ENCODE measurements at places on chromosomes 12 and 14.

GRCh38 chr14:20435582-20436362 lies at the start of gene KLHL33:
TSS of gene KLHL33 (minus strand) at chr14:20436166. CDS start at chr14:20435811, 355 bp downstream.
- no peak for DNase-seq

DNA sequence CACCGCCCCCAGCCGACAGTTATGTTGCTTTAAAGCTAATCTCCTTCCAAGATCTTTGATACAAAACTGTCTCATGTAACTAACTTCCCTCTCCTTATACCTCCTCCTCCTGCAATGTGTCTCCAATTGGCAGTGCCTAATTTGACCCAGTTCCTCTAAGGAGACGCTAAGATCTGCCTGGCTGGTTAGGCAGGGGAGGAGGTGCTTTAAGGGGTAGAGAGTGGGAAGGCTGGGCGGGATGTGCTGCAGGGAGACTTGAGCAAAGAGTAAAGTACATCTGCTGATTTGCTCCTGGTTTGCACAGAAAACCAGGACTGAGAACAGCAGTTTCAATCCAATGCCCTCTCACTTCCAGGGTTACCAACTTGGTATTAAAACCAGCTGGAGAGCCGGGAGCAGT lies 7.4 kb upstream of the IKZF4 start:
- DNase-seq: no peak

DNA sequence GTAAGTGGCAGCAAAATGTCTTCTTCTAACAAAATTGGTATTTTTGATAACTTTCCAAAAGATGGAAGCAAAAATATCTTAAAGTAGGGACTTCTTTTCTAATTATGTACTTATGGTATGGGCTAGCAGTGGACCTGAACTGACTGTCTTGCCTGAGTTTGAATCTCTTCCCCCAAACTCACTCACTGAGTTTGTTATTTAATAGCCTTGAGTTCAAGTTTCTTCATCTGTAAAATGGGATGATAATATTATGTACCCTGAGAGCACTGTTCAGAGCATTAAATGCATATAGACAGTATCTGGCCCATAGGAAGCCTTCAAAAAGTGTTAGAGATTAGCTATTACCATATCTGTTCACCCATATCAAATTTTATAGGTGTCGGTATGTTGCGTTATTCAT lies 210.4 kb upstream of the NUDT4 start:
- no peak for DNase-seq

- DNase-seq: no peak
Observed at GRCh38 chr12:113040722-113041171, 15.8 kb upstream of the DTX1 start.

GRCh38 chr12:57222286-57223190 lies 5.9 kb downstream of the NXPH4 start:
- no peak for DNase-seq

DNA sequence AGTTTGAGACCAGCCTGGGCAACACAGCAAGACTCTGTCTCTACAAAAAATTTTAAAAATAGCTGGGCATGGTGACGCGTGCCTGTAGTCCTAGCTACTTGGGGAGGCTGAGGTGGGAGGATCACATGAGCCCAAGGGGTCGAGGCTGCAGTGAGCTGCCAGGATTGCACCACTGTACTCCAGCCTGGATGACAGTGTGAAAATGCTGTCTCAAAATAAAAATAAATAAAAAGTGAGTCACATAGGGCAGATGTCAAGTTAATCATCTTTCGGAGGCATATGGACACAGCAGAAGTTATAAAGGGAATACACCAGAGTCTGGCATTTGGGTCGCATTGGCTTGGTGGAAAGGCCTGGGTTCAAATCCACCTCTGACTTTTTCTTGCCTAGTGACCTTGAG lies 92.7 kb downstream of the PHETA1 start:
- DNase-seq: no peak

GRCh38 chr12:3135522-3136461 lies 58.6 kb downstream of the TSPAN9 start:
- DNase-seq: no peak

DNA sequence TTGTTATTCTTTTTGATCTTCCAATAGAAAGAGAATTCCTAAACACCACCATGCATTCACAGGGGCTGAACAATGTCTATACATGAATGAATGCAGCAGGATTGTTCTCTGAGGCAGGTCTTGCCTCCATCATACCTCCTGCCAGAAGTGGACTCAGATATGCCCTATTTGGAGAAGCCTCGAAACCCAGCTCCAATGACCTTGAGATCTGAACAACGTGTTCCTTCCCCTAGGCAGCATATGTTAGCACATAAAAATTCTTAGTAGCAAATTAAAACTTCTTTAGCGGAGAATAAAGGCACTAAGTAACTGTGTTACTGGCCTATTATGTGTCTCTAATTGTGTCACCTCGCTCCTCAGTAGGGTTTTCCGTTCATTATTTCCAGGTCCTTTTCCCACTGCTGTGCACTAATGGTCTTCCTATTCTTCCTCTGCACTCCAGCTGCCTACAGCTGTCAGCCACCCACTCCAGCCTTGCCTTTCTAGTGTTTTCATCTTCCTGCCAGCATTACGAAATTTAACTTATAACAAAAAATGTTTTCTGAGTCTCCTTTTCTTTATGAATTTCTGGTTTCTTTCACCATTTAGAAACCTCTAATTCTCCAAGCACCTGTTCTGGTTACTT lies 62.6 kb upstream of the IGF1 start:
- DNase-seq: no peak

DNA sequence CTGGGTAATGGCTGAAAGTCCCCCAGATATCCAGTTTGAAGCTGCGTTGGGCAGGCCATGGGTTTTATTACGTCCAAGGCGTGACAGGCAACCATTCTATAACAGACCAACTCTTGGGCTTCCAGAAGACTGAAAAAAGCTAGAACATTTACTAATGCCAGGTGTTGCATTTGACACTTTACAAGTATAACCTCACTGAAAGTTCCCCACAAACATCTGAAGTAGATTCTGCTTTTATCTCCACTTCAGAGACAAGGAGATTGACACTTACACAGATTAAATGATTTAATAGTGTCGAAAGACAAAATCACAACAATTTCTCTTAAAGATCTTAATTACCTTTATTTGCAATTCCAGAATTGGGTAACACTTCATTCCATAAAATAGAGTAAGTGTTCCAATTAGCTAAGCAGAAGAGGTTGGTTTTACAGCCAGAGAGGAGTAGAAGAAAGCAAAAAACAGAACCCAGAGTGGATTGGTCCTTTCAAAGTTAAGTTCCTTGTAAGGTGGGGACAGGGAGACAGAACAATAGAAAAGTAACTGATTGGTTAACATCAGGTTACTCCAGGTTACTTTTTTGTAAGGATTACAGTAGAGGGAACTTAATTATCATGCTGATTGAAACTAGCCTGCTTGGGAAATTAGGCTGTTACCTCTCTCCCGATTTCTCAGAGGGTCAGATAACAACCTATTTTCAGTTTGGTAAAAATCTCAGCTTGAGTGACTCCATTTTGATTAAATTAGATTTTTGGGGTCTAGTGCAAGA lies 11.3 kb downstream of the SOCS2 start:
- no peak for DNase-seq

- DNase-seq: no peak
Observed at GRCh38 chr14:44041700-44042099, 465.4 kb downstream of the FSCB start.

DNA sequence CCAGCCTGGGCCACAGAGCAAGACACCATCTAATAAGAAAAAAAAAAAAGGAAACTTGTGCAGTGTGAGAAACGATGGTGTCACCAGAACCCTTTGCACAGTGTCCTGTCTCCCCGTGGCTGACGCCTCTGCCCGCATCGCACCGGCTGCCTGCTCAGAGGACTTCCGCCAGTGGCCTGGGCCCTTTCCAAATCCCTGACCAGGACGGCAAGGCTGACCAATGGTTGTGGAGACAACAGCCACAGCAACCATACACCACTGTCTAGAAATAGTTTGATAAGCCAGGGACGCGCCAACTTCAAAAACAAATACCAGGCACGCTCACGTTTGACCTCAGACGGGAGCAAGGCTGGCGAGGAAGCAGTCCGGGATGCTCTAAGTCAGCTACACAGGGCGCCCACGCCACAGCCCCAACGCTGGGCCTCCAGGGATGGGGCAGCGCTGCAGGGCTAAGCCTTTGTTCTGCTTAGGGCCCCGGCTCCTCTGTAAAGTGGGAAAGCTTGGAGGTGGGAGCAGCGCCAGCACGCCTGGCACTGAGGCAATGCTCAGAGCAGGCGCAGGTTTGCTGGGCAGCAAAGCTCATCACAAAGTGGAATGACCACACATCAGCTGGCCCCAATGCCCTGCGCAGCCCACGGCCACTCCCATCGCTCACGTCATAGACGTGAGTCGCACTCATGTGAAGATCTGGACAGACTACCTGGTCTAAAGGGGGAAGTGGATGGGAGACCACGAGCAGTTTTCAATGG lies 12.5 kb downstream of the PGAM5 start:
- DNase-seq: no peak

- no peak for DNase-seq
Observed at GRCh38 chr12:53995002-53995377, 5.0 kb upstream of the HOXC9 start.

- no peak for DNase-seq
Observed at GRCh38 chr14:25041898-25042297, 8.0 kb downstream of the STXBP6 start.

DNA sequence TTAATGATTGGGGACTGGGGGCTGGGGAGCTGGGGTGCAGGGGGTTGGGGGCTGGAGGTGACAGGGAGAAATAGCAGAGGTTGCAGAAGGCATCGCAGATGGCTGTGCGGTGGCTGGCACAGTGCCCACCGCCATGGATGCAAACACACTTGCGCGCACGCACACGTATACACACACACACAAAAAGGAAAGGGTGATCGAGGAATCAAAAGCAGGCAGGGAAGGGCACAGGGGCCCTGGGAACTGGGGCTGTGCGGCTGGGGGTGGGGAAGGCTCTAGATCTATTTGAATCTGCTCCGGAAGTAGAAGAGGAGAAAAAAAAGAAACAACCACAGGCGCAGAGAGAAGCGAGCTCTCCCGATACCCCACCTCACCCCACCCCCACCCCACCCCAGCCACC lies 39.4 kb downstream of the ZFHX2 start:
- no peak for DNase-seq

GRCh38 chr14:22588526-22589095 lies 413 bp downstream of the DAD1 start:
- DNase-seq: no peak

GRCh38 chr14:42214981-42215491 lies 608.4 kb downstream of the LRFN5 start:
- no peak for DNase-seq

GRCh38 chr12:50401500-50402081 lies 906 bp downstream of the LARP4 start:
- no peak for DNase-seq

GRCh38 chr12:54558311-54558710 lies 8.9 kb downstream of the PDE1B start:
- DNase-seq: no peak

DNA sequence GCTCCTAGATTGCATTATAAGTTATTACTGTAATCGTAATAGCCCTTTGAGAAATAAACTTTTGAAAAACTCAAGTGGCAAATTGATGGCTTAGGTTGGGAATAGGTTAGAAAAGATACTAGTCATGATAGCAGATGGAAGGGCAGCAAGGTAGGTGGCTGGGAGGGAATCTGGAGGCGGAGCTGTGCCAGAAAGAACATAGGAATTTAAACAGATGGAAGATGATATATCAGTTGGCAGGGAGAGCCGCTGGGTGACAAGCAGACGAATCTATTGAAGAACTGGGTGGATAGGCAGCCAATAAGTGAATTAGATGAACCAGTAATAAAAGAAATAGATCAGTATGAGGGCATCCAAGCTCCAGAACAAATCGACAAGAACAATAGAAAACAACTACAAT lies 142.1 kb downstream of the CNTN1 start:
- no peak for DNase-seq

GRCh38 chr12:104219908-104220404 lies 4.4 kb downstream of the TXNRD1 start:
- DNase-seq: peak; percentile 25

DNA sequence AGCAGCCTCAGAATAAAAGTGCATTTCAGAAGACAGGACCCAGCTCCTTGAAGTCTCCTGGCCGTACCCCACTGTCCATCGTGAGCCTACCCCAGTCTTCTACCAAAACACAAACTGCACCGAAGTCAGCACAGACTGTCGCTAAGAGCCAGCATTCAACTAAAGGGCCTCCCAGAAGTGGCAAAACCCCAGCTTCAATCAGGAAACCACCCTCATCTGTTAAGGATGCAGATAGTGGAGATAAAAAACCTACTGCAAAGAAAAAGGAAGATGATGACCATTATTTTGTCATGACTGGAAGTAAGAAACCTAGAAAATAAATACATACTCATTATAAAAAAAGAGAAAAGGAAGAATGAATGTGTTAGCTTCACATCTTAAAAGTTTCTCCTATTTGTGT lies 51.1 kb downstream of the GAS2L3 start:
- DNase-seq: no peak

- no peak for DNase-seq
Observed at GRCh38 chr14:32350020-32350419, 20.9 kb downstream of the AKAP6 start.

- no peak for DNase-seq
Observed at GRCh38 chr12:57250541-57250940, 446 bp downstream of the STAC3 start.

GRCh38 chr12:123397400-123397799 lies 13.5 kb downstream of the KMT5A start:
- no peak for DNase-seq

- DNase-seq: no peak
Observed at GRCh38 chr12:126534942-126535341, 1469.7 kb downstream of the AACS start.

GRCh38 chr12:52081263-52081733 lies 1.8 kb downstream of the SMIM41 start:
- no peak for DNase-seq

DNA sequence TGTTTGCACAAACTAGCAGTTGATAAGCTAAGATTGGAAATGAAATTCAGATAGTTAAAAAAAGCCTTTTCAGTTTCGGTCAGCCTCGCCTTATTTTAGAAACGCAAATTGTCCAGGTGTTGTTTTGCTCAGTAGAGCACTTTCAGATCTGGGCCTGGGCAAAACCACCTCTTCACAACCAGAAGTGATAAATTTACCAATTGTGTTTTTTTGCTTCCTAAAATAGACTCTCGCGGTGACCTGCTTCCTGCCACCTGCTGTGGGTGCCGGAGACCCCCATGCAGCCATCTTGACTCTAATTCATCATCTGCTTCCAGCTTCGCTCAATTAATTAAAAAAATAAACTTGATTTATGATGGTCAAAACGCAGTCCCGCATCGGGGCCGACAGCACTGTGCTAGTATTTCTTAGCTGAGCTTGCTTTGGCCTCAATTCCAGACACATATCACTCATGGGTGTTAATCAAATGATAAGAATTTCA lies 335.6 kb downstream of the TMEM121 start:
- no peak for DNase-seq

DNA sequence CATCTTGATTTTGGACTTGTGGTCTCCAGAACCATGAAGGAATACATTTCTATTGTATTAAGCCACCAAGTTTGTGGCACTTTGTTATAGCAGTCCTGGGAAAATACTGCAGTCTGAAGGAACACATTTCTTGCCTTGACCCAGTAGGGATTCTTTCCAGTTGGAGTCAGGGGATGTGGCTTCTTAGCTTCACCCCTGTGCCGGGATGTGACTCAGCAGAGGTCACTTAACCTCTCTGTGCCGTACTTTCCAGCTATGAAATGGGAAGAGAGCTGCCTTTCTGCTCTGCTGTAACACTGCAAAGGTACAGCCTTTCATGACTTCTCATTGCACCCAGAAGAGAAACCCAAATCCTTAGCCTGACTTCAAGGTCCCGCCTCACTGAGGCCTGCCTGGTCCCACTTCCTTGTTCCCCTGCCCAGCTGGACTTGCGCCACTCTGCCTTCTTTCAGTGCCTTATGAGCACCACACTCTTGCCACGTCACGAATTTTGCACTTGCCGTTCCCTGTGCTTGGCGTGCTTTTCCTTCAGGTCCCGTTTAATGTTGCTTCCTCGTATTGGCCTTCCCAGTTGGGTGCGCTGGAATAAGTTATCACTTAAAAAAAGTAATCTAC lies 24.2 kb downstream of the CHST11 start:
- no peak for DNase-seq

Measured in stimulated activated CD4-positive, alpha-beta T cell treated with anti-CD3 and anti-CD28 coated beads, Interleukin-1b, Interleukin-23, amount 100 ng/mL, for 4 hours (primary cell).